ENCODE measurements at places on chromosomes 4 and X.

GRCh38 chrX:155899366-155899765 is 18.2 kb downstream of the VAMP7 start:
- no peak overlapping the region for H3K4me3 ChIP-seq
- no peak for DNase-seq
- H3K27me3 ChIP-seq: no peaks in the 10 kb centered on the region
- no peaks in the 10 kb centered on the region for H3K36me3 ChIP-seq

GRCh38 chrX:149205937-149206336 is 299.2 kb downstream of the IDS start:
- DNase-seq: no peak
- H3K27ac ChIP-seq: no peak overlapping the region
- no peaks in the 10 kb centered on the region for H3K36me3 ChIP-seq
- H3K4me3 ChIP-seq: no peak overlapping the region
- no peaks in the 10 kb centered on the region for H3K27me3 ChIP-seq

DNA sequence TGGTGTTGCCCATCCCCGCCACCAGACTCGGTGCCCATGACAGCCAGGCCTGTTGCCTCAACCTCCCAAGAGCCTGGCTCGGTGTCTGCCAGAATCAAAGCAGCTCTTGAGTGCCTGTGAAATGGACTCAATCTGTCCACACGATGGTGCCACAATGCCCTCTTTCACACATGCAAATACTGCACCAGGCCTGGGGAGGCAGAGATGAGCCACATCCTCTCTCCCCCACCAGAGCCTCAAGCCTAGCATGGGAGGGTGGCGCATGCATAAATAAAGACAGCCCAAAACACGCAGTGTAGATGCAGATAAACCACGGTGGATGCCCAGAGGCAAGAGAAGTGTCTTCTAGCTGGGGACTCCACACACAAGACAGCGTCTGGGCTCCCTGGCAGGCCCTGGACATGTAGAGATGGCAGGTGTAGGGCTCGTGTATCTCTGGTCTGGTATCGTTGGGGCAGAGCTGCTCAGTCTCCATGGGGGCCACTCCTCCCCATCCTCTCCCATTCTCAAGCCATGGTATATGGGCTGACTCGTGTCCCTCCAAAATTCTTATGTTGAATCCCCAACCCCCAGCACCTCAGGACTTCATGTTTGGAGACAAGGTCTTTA is 65.6 kb downstream of the JAKMIP1 start:
- no peaks in the 10 kb centered on the region for H3K27me3 ChIP-seq
- no peaks in the 10 kb centered on the region for H3K36me3 ChIP-seq
- no peak overlapping the region for H3K27ac ChIP-seq
- peaks cover 9% of the 10 kb centered on the region for H3K4me1 ChIP-seq
- DNase-seq: peak; percentile 76

DNA sequence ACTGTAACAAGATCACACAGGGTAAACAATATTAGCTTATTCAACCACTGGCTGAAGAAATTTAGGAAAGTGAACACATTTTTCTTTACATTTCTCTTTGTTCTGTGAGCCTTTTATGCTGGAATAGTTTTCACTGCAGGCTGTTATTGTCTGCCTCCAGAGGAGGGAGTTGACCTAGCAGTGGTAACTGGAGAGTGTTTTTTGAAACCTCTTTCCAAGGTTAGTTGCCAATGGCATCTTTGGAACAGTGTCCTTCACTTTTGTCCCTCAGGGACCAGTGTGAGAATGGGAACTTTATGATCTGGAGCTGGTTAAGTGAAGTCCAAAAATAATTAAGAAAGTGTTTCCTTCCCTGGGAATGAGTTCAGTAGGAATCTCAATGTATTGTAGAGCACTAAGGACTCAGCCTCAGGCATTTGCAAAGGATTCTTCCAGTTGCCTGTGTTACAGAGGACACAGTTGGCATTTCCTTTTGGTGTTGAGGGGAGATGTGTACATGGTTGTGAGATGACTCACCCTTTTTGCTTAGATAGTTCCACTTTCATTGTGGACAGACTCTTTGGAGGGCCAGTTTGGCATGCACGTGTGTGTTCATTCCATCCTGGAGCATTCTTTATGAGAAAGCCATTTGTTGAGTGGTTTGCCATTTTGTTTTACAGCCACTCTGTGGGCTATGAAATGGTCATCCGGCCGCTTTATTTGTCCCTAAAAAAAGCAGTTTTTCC is 61.3 kb downstream of the AR start:
- no peak overlapping the region for H3K27ac ChIP-seq
- H3K4me1 ChIP-seq: no peaks in the 10 kb centered on the region
- peak; percentile 79 for DNase-seq

- no peaks in the 10 kb centered on the region for H3K27me3 ChIP-seq
- H3K36me3 ChIP-seq: no peaks in the 10 kb centered on the region
- no peaks in the 10 kb centered on the region for H3K4me1 ChIP-seq
- H3K27ac ChIP-seq: no peak overlapping the region
- no peak overlapping the region for H3K4me3 ChIP-seq
Measured at GRCh38 chrX:39426101-39426500, 624.8 kb downstream of the MID1IP1 start.

All from mesendoderm (in vitro differentiated cells).